Activated CD8-positive, alpha-beta T cell treated with anti-CD3 and anti-CD28 coated beads, Interleukin-2, amount 10 ng/mL, durations not matched to agents 7 days and 5 days (primary cell): ENCODE measurements at places on chromosomes 5 and 9. TPM values are rescaled to one million over a fixed set of nuclear protein-coding genes. Genes with fewer than 3 reads are reported as not detected.

The SLC6A7 gene
- total RNA-seq, result not detected

The FLT4 gene
- total RNA-seq, result 0.90 TPM

The FOXD4L6 gene
- not detected for total RNA-seq

The CDH9 gene
- total RNA-seq, result not detected

The ECM2 gene
- total RNA-seq, result not detected

The MARCOL gene
- total RNA-seq, result not detected
